GM12878 (cell line): ENCODE measurements at places on chromosomes 1 and 21. TPM values are rescaled to one million over a fixed set of nuclear protein-coding genes. Genes with fewer than 3 reads are reported as not detected.
A peak's percentile ranks its signal among the peaks of the same experiment; 100 is the strongest.

Gene FAM110D
- total RNA-seq = not detected in 2 replicates

Gene SH2D1B
- total RNA-seq = not detected in 2 replicates

Gene FCRL5
- total RNA-seq = 7.2 and 7.8 TPM in 2 replicates

DNA sequence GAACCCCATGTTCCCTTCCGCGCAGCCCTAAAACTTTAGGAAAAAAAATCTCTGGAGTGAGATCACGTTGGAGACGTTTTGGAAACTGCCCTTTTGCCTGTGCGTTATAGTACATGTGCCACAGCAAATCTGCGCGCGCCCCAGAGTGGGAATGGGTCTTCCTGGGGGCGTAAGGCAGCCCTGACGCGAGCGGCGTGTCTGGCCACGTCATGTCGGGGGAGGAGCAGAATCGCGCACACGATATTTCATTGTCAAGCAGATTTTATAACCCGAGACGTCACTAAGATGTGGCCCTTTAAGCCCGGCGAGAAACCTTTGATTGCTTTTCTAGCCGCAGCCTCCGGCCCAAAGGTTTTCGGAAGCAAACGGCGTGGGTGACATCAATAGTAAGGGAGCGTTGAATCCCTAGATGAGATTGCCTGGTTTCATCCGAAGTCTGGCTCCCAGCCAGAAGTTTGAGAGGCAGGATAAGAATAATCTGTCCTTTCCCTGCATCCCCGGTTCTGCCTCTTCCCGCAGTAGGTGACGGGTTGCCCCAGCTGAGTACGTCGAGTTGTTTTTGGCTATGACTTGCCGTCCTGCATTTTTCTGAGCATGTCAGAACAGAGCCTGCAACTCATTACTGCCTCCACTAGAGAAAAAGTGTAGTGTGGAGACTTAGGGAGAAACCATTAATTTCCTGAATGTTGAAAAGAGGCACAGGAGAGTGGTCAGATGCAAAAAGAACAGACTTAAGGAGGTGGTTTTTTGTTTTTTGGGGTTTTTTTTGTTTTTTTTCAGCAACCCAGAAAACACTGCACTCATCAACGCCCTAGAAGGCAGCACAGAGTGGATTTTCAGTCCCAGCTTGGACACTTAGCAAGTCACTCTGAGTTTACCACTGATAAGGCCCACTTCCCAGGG, 817 bp upstream of the PMVK start:
- peak overlapping the region; percentile 87 for H3K4me3 ChIP-seq
- peak; percentile 82 for DNase-seq
- H3K27me3 ChIP-seq = no peaks in the 10 kb centered on the region
- H3K27ac ChIP-seq = peak overlapping the region; percentile 100
- peaks cover 45% of the 10 kb centered on the region for H3K4me1 ChIP-seq

DNA sequence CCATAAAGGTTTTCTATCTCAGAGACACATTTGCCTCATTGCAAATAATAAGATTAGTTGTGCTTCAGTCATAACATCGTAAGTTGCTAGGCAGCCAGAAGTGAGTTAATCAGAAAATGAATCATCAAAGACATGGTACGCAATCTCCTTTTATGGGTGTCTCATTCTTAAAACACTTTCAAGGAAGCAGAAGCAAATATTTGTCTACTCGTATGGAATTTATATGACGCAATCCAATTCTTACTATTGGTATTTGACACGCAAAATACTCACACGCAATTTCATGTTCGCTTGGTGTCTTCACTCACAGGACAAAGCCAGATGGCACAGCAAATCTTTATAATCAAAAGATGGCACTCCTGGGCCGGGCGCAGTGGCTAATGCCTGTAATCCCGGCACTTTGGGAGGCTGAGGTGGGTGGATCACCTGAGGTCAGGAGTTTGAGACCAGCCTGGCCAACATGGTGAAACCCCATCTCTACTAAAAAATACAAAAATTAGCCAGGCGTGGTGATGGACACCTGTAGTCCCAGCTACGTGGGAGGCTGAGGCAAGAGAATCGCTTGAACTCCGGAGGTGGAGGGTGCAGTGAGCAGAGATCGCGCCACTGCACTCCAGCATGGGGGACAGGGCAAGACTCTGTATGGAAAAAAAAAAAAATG, 56.4 kb downstream of the HLCS start:
- H3K27ac ChIP-seq = no peak overlapping the region
- H3K36me3 ChIP-seq = no peaks in the 10 kb centered on the region

DNA sequence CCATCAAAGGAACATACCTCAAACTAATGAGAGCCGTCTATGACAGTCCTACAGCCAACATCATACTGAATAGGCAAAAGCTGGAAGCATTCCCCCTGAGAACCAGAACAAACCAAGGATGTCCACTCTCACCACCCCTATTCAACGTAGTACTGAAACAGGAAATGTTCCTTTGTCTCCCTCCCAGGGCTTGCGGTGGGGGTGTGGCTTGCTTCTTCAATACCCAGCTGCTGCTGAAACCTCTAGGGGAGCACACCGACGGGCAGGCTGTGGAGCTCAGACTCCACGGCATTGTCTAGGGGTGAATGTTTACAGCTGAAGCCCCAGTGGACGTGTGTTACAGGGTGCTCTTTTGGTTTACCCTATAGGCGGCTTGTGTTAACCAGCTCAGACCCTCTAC, 30.5 kb upstream of the B3GALT2 start:
- DNase-seq = peak; percentile 45
- H3K27ac ChIP-seq = no peak overlapping the region
- H3K27me3 ChIP-seq = no peaks in the 10 kb centered on the region
- H3K36me3 ChIP-seq = peaks cover 3% of the 10 kb centered on the region

- no peak for DNase-seq
- no peak overlapping the region for H3K27ac ChIP-seq
- no peaks in the 10 kb centered on the region for H3K4me1 ChIP-seq
- H3K27me3 ChIP-seq = no peaks in the 10 kb centered on the region
- H3K4me3 ChIP-seq = no peak overlapping the region
Observed at GRCh38 chr1:73804935-73805334, 393.0 kb downstream of the LRRIQ3 start.

DNA sequence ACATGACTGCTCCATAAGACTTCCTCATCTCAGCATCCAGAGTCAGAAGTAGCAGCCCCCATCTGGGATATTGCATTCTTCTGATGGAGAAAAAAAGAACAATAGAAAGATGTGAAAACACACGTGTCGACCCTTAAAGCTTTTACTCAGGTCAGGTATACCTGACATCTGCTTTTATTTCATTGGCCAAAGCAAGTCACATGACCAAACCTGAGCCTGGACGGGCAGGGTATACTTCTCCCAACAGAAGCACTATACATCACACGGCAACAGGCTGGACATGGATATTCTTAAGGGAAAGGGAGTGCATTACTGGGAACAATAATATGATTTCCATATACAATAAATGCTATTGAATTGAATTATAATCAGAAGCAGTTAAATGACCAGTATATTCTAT, 243.3 kb downstream of the LMO4 start:
- H3K27me3 ChIP-seq = no peaks in the 10 kb centered on the region; the same call in 1 of the 2 replicates
- H3K4me3 ChIP-seq = no peak overlapping the region
- DNase-seq = no peak
- no peaks in the 10 kb centered on the region for H3K36me3 ChIP-seq

DNA sequence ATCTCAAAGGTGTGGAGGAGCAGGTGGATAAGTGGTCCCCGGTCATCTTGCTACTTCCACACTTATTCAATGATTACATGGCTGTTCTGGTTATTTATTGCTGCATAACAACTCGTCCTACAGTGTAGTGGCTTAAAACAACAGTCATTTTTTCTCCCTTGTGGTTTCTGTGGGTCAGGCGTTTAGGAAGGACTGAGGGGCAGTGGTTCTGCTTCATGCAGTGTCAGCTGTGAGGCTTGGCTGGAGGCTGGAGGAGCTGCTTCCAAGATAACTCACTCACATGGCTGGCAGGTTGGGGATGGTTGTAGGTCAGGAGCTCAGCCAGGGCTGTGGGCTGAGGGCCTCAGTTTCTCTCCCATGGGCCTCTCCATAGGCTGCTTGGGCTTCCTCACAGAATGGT, 5.9 kb upstream of the SLC6A17 start:
- H3K36me3 ChIP-seq = no peaks in the 10 kb centered on the region
- H3K27ac ChIP-seq = no peak overlapping the region
- no peaks in the 10 kb centered on the region; the same call in 1 of the 2 replicates for H3K27me3 ChIP-seq
- H3K4me3 ChIP-seq = no peak overlapping the region
